ENCODE measurements at places on chromosomes 6 and 20.
A peak's percentile ranks its signal among the peaks of the same experiment; 100 is the strongest.

DNA sequence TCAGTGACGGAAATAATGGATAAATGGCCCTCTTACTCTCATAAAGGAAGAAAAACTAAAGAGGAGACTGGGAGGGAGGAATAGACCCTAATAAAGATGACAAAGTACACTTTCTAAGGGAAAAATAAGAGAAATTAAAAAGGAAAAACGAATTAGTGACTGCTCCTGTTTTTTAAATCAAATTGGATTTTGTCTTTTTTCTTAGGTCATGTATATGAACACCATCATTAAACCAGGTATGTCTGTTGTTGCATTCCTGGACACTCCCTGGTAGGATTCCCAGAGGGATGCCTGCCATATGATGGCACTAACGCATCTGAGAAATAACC, 59.4 kb upstream of the BTN3A2 start:
- peak overlapping the region; percentile 92 for H3K27ac ChIP-seq
- DNase-seq: no peak
- H3K36me3 ChIP-seq: no peaks in the 10 kb centered on the region
- H3K27me3 ChIP-seq: peaks cover 5% of the 10 kb centered on the region

DNA sequence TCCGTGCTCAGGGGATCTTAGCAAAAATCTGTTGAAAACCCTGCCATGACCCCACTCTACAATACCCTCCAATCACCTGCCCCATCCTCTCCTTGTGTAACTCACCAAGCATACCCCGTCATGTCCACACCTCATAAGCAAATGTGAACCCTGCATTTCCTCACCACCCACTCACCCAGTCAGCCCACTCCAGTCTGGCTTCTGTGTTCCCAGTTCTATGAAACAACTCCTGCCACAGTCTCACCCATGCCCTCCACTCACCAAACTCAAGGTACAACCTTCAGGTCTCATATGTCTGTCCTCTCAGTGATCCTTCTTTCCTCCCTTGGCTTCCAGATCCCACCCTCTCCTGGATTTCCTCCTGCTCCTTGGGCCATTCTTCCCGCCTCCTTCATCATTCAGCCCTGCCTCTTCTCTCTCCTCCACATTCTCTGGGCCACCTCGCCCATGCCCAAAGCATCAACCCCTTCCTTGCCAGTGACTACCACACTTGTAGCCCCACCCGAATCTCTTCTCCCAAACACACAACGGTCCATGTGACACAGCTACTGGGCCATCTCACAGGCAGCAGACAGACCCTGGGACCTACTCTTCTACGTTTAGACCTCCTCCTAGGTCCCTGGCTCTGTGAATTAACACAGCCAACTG, 8.8 kb downstream of the DDRGK1 start:
- no peak for DNase-seq
- H3K4me3 ChIP-seq: no peak overlapping the region
- no peaks in the 10 kb centered on the region for H3K4me1 ChIP-seq
- no peaks in the 10 kb centered on the region for H3K27me3 ChIP-seq

DNA sequence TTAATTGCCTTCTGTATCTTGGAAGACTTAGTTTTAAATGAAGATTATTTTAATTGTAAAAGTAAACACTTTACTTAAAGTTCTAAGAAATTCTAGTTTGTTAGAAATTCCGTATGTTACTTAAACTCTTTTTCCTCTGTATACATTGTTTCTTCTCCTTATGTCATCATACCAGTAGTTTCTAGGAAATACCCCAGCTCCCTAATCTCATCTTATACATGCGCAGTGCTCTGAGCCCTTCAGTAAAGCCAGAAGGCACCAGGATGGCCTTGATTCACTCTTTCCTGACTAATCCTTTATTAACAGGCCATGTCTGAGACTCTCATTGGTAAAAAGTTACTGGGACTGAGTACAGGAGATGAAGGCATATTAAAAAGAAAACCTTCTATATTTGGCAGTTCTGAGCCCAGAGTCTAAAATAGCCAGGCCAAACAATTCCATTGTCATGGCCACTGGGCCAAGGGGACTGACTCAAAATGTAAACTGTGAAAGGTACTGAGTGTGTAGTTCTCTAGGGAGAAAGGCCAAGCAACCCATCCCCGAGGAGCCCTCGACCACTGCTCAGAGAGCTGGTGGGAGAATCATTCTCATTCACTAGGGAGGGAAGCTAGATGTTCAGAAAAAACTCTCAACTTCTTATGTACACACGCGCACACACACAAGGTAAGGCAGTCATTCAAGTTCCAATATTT, 25.0 kb downstream of the SLC22A1 start:
- DNase-seq: no peak
- peaks cover 3% of the 10 kb centered on the region for H3K27me3 ChIP-seq
- peaks cover 3% of the 10 kb centered on the region for H3K36me3 ChIP-seq
- H3K27ac ChIP-seq: no peak overlapping the region

DNA sequence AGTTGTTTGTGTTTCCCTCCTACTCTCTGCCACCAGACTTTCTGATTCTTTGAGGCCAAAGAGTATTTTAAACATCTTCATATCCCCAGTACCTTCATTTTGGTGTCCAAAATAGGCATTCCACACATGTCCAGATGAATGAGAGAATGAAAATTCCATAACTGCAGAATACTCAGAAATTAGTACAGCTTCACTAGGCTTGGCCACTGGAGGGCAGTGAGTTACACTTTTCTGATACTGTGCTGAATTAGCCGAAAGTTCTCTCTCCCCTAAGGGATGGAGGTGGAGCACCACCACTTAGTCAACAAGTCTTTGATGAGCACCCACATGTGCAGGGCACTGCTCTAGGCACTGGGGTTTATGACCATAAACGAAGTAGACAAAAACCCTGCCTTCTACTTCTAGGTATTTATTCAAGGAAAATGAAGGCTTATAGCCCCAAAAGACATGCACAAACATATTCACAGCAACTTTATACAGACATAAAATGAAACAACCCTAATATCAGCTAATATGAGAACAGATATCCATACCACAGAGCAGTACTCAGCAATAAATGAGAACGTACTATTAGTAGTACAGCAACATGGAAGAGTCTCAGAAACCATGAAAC, 46.1 kb upstream of the TMEM217 start:
- H3K27me3 ChIP-seq: no peaks in the 10 kb centered on the region
- peak overlapping the region; percentile 38 for H3K27ac ChIP-seq
- peaks cover 23% of the 10 kb centered on the region for H3K36me3 ChIP-seq
- no peak overlapping the region for H3K4me3 ChIP-seq

- H3K4me3 ChIP-seq: no peak overlapping the region
- no peaks in the 10 kb centered on the region for H3K4me1 ChIP-seq
- H3K27me3 ChIP-seq: peaks cover 8% of the 10 kb centered on the region
- DNase-seq: no peak
Measured at GRCh38 chr20:44848254-44849015, 37.1 kb upstream of the YWHAB start.

DNA sequence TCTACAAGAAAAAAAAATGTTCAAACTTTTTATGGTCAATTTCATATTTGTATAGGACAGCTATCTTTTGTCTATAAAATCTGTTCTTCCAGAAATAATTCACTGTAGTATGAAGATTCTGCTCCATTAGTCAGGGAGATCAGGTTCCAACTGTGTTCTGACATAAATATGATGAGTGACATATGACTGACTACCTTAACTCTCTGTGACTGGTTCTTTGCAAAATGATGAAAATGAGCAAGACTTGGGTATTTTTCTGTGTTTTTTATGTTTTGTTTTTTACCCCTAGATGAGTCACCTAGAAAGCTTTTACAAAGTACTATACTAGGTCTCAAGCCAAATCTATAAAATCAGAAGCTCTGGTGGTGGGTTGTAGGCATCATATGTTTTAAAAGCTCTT, 229.6 kb downstream of the MMUT start:
- H3K4me1 ChIP-seq: peaks cover 3% of the 10 kb centered on the region
- H3K27ac ChIP-seq: no peak overlapping the region
- DNase-seq: no peak
- H3K36me3 ChIP-seq: no peaks in the 10 kb centered on the region
- no peaks in the 10 kb centered on the region for H3K27me3 ChIP-seq

- H3K4me3 ChIP-seq: no peak overlapping the region
- peaks cover 22% of the 10 kb centered on the region for H3K36me3 ChIP-seq
Measured at GRCh38 chr6:110720066-110720465, 95.2 kb downstream of the CDK19 start.

DNA sequence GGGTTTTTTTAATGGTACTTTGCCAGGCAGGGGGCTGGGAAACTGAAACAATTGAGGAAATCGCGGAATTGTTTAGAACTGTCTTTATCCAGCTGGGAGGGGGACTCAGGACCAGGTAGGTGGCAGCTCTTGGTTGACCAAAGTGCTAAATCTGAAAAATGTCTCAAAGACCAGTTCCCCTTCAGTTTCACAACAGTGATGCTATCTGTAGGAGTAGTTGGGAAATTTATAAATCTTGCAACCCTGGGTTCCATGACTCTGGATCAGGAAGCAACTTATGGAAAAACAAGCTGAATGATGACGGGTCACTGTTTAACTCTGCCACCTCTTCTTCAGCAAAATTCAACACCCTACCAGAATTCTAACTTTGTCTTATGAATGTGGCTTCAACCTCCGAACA, 99.7 kb downstream of the FAM50B start:
- no peak overlapping the region for H3K27ac ChIP-seq
- peaks cover 36% of the 10 kb centered on the region for H3K27me3 ChIP-seq
- no peaks in the 10 kb centered on the region for H3K4me1 ChIP-seq

DNA sequence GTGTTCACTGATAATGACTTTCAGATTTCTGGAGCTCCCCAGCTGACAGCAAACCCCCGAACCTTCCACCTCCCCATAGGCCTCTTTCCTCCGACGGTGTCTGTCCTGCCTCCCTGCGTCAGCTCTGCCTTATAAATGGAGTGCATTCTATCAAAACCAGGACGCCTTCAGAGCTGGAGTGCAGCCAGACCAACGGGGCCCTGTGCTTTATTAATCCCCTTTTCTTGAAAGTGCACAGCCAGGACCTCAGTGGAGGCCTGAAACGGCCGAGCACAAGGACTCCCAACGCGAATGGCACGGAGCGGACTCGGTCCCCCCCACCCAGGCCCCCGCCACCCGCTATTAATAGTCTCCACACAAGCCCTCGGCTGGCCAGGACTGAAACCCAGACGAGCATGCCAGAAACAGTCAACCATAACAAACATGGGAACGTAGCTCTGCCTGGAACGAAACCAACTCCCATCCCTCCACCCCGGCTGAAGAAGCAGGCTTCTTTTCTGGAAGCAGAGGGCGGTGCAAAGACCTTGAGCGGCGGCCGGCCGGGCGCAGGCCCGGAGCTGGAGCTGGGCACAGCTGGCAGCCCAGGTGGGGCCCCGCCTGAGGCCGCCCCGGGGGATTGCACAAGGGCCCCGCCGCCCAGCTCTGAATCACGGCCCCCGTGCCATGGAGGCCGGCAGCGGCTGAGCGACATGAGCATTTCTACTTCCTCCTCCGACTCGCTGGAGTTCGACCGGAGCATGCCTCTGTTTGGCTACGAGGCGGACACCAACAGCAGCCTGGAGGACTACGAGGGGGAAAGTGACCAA, 42.3 kb upstream of the NAA20 start:
- H3K4me1 ChIP-seq: peaks cover 60% of the 10 kb centered on the region
- DNase-seq: peak; percentile 16
- peaks cover 77% of the 10 kb centered on the region for H3K36me3 ChIP-seq
- H3K4me3 ChIP-seq: no peak overlapping the region
- no peaks in the 10 kb centered on the region for H3K27me3 ChIP-seq

GRCh38 chr20:56373942-56374341, 15.2 kb downstream of the FAM210B start:
- H3K4me3 ChIP-seq: no peak overlapping the region
- no peaks in the 10 kb centered on the region for H3K4me1 ChIP-seq
- H3K27ac ChIP-seq: no peak overlapping the region
- peaks cover 60% of the 10 kb centered on the region for H3K36me3 ChIP-seq
- no peaks in the 10 kb centered on the region for H3K27me3 ChIP-seq
- no peak for DNase-seq

- H3K36me3 ChIP-seq: peaks cover 95% of the 10 kb centered on the region
- DNase-seq: no peak
- no peaks in the 10 kb centered on the region for H3K4me1 ChIP-seq
- H3K27ac ChIP-seq: no peak overlapping the region
Measured at GRCh38 chr6:7568021-7568420, 22.0 kb upstream of the SNRNP48 start.

GRCh38 chr6:36501686-36502085, 45.6 kb downstream of the STK38 start:
- no peak overlapping the region for H3K27ac ChIP-seq
- H3K36me3 ChIP-seq: peaks cover 68% of the 10 kb centered on the region
- H3K4me1 ChIP-seq: peaks cover 8% of the 10 kb centered on the region
- DNase-seq: no peak
- no peak overlapping the region for H3K4me3 ChIP-seq

DNA sequence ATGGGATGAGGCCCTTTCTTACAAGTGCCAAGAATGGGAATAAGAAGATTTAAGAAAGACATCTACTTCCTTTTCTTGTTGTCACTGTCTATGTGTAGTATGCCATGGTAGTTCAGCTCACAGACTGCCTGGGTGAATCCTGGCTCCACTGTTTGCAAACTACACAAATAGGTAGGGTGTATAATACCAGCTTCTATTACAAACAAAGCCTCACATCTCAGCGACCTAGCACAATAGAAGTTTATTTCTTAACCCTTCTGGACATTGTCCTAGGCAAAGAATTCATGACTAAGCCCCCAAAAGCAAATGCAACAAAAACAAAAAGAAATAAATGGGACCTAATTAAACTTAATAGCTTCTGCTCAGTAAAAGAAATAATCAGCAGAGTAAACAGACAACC, 74.5 kb downstream of the LINC00237 start:
- no peaks in the 10 kb centered on the region for H3K36me3 ChIP-seq
- no peak overlapping the region for H3K4me3 ChIP-seq
- DNase-seq: no peak

DNA sequence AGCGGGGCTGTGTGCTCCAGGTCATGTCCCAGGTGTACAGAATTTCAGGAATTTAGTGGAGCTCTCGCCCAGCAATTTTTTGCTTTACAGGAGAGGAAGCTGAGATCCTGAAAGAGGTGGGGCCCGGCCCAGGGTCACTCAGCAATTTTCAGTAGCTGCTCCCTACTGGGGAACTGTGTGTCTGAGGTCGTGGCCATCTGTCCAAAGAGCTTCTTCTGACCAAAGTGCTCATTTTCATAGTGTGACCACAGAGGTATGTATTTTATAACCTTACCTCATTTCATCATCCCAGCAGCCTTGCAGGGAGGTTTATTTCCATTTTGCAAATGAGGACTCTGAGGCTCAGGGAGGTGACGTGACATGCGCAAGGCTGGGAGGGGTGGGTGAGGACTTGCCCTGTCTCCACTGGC, 46.3 kb downstream of the FAM209B start:
- H3K4me1 ChIP-seq: peaks cover 7% of the 10 kb centered on the region
- no peak overlapping the region for H3K4me3 ChIP-seq
- no peak overlapping the region for H3K27ac ChIP-seq

- H3K4me1 ChIP-seq: peaks cover 54% of the 10 kb centered on the region
- H3K27ac ChIP-seq: no peak overlapping the region
- no peak for DNase-seq
- peak overlapping the region; percentile 49 for H3K4me3 ChIP-seq
- H3K27me3 ChIP-seq: peaks cover 3% of the 10 kb centered on the region
- no peaks in the 10 kb centered on the region for H3K36me3 ChIP-seq
Measured at GRCh38 chr6:14622085-14622484, 504.5 kb downstream of the CD83 start.

Measured in nephron progenitor cell (in vitro differentiated cells).